ENCODE measurements at places on chromosomes 1 and 21. TPM values are rescaled to one million over a fixed set of nuclear protein-coding genes. Genes with fewer than 3 reads are reported as not detected.

- no peak overlapping the region for H3K4me3 ChIP-seq
- no peaks in the 10 kb centered on the region for H3K36me3 ChIP-seq
- no peak overlapping the region for H3K27ac ChIP-seq
- no peaks in the 10 kb centered on the region for H3K27me3 ChIP-seq
These were observed 39.5 kb downstream of the MEF2D start for GRCh38 chr1:156461109-156461508.

- no peak overlapping the region for H3K4me3 ChIP-seq
- H3K27ac ChIP-seq = no peak overlapping the region
- H3K4me1 ChIP-seq = no peaks in the 10 kb centered on the region
- no peak for DNase-seq
These were observed 566.5 kb upstream of the PKN2 start for GRCh38 chr1:88117597-88117996.

DNA sequence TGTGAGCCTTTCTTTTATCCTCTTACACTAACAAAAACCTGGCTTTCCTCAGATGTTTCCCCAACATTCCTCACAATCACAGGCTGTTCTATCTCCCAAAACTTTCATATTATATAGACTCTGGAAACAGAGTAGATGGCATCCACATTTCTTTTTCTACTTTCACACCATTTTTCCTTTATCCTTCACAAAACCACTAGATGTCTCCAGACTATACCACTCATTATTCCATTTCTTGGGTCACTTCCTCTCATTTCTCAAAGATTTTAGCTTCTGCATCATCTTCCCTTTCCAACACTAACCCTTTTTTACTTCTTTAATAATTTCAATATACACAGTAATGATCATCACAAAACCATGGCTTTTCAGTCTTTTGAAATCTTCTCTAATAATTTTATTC lies 286.0 kb upstream of the DEPDC1 start:
- H3K27me3 ChIP-seq = no peaks in the 10 kb centered on the region
- no peak overlapping the region for H3K27ac ChIP-seq
- DNase-seq = no peak
- H3K4me3 ChIP-seq = no peak overlapping the region

DNA sequence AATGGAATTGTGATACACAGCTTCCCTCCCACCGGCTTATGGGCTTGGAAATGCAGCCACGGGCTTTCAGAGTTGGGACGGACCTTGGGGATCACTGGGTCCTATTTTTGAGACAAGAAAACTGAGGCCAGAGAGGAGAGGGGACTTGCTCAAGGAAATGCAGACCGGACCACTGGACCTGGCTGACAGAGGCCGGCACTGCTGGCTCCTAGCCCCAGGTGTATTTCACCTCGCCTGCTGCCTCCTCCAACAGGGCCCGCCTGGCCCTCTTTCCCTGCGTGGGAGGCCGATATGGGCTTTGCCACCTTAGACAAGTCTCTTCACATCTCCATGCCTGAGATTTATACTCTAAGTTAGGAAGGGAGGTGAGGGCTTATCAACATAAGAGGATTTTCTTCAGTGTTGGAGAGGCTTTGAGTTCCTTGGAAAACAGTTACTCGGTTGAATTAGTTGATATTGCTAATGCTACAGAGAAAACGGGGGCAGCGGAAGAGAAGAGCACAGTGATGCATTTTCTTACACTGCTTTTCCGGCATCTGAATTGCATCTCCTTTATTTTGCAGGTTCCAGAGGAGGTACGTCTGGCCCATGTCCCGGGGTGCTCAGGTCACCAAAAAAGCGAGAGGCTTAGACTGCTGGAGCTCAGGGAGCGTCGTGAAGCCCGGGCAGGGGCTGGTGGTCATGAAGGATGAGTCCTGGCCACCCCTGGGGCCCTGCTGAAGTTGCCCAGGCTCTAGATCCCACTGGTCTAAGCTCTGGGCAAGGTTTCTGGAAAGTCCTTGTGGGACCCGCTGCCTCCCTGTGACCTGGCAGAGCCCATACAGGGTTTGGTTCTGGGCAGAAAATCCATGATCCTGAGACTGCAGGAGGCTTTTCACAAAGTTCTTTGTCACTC lies 44.7 kb downstream of the CAPN2 start:
- no peaks in the 10 kb centered on the region for H3K36me3 ChIP-seq
- H3K4me1 ChIP-seq = no peaks in the 10 kb centered on the region
- H3K4me3 ChIP-seq = no peak overlapping the region
- no peaks in the 10 kb centered on the region for H3K27me3 ChIP-seq
- DNase-seq = no peak

The CELA3B gene
- not detected for total RNA-seq

GRCh38 chr1:113191579-113192076 lies 118.6 kb downstream of the LRIG2 start:
- H3K36me3 ChIP-seq = peaks cover 14% of the 10 kb centered on the region
- no peak overlapping the region for H3K27ac ChIP-seq
- no peak for DNase-seq
- no peak overlapping the region for H3K4me3 ChIP-seq
- H3K27me3 ChIP-seq = peaks cover 4% of the 10 kb centered on the region
- H3K4me1 ChIP-seq = no peaks in the 10 kb centered on the region

DNA sequence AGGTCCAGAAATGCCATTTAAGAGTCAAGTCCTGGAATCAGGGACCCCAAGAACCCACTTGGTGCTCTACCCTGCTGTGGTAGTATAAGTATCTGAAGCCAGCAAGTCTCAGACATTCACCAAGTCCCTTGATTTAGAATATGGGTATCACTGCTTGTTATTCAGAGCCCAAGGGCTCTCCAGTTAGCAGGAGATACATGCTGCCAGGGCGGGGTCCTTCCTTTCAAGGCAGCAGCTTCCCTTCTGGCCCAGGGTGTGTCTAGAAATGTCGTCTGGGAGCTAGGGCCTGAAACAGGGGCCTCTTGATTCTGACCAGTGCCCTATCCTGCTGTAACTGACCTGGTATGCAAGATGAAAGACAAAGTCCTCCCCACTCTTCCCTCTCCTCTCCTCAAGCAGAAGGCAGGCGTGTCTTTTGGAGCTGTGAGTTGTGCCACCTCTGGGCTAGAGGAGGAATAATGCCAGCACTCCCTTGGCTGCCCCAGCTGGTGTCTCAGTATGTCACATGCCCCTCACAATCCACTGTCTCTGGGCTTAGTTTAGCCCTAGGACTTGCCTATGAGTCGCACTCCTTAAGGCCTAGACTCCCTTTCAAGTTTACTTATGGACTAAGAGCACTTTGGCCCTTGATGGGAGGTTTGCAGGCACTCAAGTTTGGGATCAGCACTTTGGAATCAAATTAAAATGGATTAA lies 200.2 kb downstream of the MRPL39 start:
- H3K4me3 ChIP-seq = no peak overlapping the region
- peaks cover 4% of the 10 kb centered on the region for H3K36me3 ChIP-seq

DNA sequence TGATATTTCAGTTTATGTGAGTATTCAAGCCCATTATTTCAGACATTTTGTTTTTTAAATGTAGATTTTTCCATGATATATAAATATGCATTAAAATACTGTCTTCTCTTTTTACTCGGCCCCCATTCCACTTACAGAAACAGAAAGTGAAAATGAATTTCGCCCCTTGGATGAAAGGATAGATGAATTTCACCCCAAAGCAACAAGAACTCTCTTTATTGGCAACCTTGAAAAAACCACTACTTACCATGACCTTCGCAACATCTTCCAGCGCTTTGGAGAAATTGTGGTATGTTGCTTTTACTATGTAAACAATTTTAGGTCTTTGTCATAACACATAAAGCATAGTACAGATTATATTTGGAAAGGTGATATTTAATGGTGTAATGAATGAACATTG lies 59.9 kb downstream of the ZBTB17 start:
- peaks cover 2% of the 10 kb centered on the region for H3K27me3 ChIP-seq
- H3K36me3 ChIP-seq = no peaks in the 10 kb centered on the region
- H3K4me3 ChIP-seq = no peak overlapping the region
- H3K4me1 ChIP-seq = no peaks in the 10 kb centered on the region
- DNase-seq = no peak
- H3K27ac ChIP-seq = no peak overlapping the region

DNA sequence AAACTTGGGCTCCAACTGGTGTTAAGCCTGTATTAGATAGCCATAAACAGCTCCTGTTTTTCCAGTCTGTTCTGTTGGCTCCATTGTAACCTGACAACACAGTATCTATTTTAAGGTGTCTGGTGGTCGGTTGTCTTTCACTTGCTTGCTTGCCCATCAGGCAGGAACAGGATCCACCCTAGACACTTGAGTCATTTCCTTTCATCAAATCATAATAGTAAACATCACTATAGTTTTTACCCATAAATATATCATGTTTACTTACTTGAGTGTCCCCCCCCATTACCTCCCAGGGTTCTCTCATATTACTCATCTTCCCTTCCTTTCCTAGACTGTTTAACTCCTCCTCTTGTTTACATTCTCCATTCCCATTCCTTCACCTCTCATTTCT lies 2.9 kb downstream of the DDI2 start:
- peaks cover 15% of the 10 kb centered on the region for H3K4me1 ChIP-seq
- no peak overlapping the region for H3K27ac ChIP-seq
- peaks cover 3% of the 10 kb centered on the region for H3K27me3 ChIP-seq
- DNase-seq = no peak
- no peak overlapping the region for H3K4me3 ChIP-seq
- H3K36me3 ChIP-seq = no peaks in the 10 kb centered on the region

DNA sequence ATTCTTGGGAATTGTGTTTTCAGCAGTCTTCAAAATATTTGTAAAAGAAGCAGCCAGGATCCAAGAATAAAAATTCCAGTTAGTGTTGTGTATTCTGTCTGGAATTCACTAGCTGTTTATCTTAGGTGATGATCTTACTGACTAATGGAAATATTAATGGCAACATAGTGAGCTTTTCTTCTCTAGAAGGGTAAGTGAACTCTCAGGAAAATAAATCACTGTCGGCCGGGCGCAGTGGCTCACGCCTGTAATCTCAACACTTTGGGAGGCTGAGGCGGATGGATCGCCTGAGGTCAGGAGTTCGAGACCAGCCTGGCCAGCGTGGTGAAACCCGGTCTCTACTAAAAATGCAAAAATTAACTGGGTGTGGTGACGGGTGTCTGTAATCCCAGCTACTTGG lies 87.4 kb upstream of the KIF1B start:
- no peak for DNase-seq
- no peak overlapping the region for H3K27ac ChIP-seq
- no peak overlapping the region for H3K4me3 ChIP-seq
- no peaks in the 10 kb centered on the region for H3K36me3 ChIP-seq
- no peaks in the 10 kb centered on the region for H3K27me3 ChIP-seq

GRCh38 chr1:172616636-172617035 lies 42.3 kb upstream of the FASLG start:
- peaks cover 19% of the 10 kb centered on the region for H3K36me3 ChIP-seq
- peaks cover 2% of the 10 kb centered on the region for H3K27me3 ChIP-seq
- no peak overlapping the region for H3K27ac ChIP-seq
- no peaks in the 10 kb centered on the region for H3K4me1 ChIP-seq

DNA sequence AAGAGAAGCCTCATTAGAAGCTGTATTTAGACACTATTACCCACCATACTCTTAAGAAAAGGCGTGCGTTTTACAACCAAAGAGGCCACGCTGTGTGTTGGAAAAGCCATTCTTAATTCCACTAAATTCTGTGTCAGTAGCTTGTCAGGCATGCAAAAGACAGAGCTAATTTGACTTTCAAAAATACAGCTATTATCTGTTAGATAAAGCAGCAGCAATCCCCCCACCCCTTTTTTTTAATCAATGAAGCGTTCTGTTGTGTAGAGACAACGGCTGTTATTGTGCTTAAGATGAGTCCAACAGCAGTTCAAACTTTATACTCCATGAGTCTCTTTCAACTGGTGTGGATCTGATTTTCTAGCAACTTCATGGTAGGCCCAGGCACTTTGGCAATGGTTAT lies 43.5 kb downstream of the PLA2G4A start:
- no peak for DNase-seq
- no peak overlapping the region for H3K27ac ChIP-seq
- H3K4me3 ChIP-seq = no peak overlapping the region

The RGS4 gene
- total RNA-seq = 31.6 TPM

- H3K4me1 ChIP-seq = no peaks in the 10 kb centered on the region
- DNase-seq = no peak
- peaks cover 3% of the 10 kb centered on the region for H3K27me3 ChIP-seq
- H3K27ac ChIP-seq = no peak overlapping the region
- H3K36me3 ChIP-seq = no peaks in the 10 kb centered on the region
- no peak overlapping the region for H3K4me3 ChIP-seq
These were observed 19.2 kb downstream of the EBNA1BP2 start for GRCh38 chr1:43152866-43153265.
